Heart right ventricle (tissue), 16 donors: ENCODE measurements at places on chromosomes 6 and 20. TPM values are rescaled to one million over a fixed set of nuclear protein-coding genes. Genes with fewer than 3 reads are reported as not detected.

DNA sequence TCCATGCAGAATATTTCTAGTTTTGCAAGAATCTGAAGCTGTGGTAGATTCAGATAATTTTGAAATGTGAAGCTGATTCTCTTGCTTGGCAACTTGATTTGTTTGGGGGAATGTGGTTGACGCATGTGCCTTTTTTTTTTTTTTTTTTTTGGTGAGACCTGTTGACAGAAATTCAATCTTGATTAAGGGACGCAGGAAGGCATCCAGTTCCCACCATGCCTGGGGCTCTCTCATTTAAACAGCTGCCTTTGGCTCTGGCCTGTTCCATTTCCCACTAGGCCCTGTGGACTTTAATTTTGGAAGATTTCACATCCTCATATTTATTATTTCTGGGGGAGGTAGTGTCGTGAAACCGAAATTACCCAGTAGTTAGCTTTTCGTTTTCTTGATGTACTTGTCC lies 8.6 kb downstream of the TPX2 start:
- peak; percentile 8 for DNase-seq
- H3K4me3 ChIP-seq = no peak overlapping the region
- H3K27me3 ChIP-seq = no peaks in the 10 kb centered on the region
- no peaks in the 10 kb centered on the region for H3K36me3 ChIP-seq
- H3K4me1 ChIP-seq = no peaks in the 10 kb centered on the region

The DNAJC5 gene
- 52.2 TPM for total RNA-seq

DNA sequence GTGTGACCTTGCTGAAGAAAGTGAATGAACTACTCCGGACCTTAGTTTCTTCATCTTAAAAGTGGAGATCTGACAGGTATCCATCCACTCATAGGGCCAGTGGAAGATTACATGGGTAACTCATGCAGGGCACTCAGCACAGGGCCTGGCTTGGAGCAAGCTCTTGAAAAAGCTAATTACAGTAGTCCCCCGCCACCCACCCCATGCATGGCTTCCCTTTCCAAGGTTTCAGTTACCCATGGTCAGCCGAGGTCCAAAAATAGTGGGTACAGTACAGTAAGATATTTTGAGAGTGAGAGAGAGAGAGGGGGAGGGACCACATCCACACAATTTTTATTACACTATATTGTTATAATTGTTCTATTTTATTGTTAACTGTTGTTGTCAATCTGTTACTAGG lies 7.1 kb upstream of the PMEPA1 start:
- peak overlapping the region; percentile 36 for H3K27ac ChIP-seq
- H3K36me3 ChIP-seq = no peaks in the 10 kb centered on the region
- H3K4me1 ChIP-seq = peaks cover 57% of the 10 kb centered on the region

DNA sequence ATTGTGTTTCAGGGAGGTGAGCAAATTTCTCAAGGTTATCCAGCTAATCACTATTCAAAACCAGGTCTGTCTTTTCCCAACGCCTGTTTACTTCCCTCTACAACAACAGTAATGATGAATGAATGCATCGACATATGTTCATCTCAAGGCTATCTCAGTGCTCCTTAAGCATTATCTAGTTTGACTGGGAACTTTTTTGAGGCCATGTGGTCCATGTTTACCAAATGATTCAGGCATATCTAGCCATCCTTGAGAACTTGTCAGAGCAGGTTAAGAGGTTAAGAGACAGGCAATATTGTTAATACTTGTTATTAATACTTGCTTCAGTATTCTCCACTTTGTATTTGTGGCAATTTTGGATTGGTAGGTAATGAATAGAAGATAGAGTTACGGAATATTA lies 1038.4 kb upstream of the FLRT3 start:
- H3K27ac ChIP-seq = no peak overlapping the region
- H3K4me1 ChIP-seq = no peaks in the 10 kb centered on the region
- DNase-seq = no peak
- no peak overlapping the region for H3K4me3 ChIP-seq

- H3K4me1 ChIP-seq = no peaks in the 10 kb centered on the region
- no peak overlapping the region for H3K4me3 ChIP-seq
- H3K27ac ChIP-seq = no peak overlapping the region
- no peaks in the 10 kb centered on the region for H3K27me3 ChIP-seq
- no peaks in the 10 kb centered on the region for H3K36me3 ChIP-seq
- no peak for DNase-seq
These were observed 2.8 kb downstream of the SPO11 start for GRCh38 chr20:57332105-57333089.

GRCh38 chr6:14292119-14292518 lies 174.5 kb downstream of the CD83 start:
- no peak overlapping the region for H3K4me3 ChIP-seq
- H3K27me3 ChIP-seq = no peaks in the 10 kb centered on the region
- no peak for DNase-seq
- H3K4me1 ChIP-seq = no peaks in the 10 kb centered on the region
- H3K27ac ChIP-seq = no peak overlapping the region
- no peaks in the 10 kb centered on the region for H3K36me3 ChIP-seq

GRCh38 chr6:16817594-16817993 lies 56.3 kb upstream of the ATXN1 start:
- H3K27me3 ChIP-seq = no peaks in the 10 kb centered on the region
- H3K4me1 ChIP-seq = no peaks in the 10 kb centered on the region
- H3K27ac ChIP-seq = no peak overlapping the region
- no peak overlapping the region for H3K4me3 ChIP-seq
- H3K36me3 ChIP-seq = no peaks in the 10 kb centered on the region

DNA sequence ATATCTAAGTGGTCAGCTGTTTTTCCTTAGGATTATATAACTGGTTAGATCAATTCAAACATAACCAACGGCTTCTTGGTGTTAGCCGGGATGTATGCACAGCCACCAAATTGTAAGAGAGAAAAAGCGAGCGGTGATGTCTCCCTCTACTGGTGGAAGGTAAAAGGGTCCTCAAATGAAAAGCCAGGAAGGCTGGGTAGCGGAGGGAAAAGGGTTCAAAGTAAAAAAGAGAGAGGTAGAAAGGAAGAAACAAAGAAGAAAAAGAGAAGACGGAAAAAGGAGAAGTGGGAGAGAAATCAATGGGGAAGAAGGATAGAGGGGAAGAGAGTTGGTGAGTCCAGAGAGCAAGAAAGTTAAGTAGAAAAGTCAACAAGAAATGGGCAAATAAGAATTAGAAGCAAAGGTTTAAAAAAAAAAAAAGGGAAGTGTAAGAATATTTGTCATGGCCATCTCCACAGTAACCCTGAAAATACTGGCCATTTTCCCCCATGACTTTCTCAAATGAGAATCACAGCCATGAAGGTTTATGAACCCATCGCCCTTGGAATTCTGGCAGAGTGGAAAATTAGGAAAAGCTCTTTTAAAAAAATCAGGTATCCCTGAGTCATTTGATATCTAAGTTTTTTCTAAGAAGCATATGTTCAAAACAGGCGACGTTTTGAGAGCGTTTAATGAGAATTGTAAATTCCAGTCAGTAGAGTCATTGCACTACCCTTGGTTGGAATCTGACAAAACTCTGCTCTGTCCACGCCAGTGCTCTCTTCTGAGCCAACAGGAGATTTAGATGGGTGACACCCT lies 155.6 kb upstream of the SNX9 start:
- H3K27me3 ChIP-seq = no peaks in the 10 kb centered on the region
- H3K36me3 ChIP-seq = peaks cover 11% of the 10 kb centered on the region
- no peak for DNase-seq
- no peak overlapping the region for H3K27ac ChIP-seq

DNA sequence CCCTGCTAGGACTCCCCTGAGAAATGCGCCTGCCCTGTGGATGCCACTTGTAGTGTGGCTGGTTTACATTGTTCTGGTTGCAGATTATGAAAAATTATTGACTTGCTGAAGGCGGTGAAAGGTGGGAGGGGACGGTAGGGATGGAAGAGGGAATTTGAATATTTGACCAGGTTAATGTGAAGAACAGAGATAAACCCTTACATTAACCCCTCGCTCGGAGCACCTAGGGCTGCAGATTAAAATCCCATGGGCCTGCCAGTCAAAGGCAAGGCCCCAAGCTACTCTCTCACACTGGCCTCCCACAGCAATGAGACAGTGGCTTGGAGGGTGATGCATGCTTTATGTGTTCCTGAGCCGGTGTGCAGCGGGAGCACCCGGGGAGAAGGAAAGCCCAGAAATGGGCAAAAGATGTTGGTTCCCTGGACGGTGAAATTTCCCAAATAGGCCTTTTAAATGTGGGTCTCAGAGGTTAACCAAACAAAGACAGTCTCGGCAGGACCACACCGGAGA lies 2.5 kb downstream of the FOXF2 start:
- H3K27ac ChIP-seq = no peak overlapping the region
- H3K27me3 ChIP-seq = peaks cover 95% of the 10 kb centered on the region
- no peak overlapping the region for H3K4me3 ChIP-seq
- DNase-seq = no peak
- H3K36me3 ChIP-seq = no peaks in the 10 kb centered on the region

The HFE gene
- total RNA-seq = 2.5 TPM

The PTCRA gene
- not detected for total RNA-seq

The PKIB gene
- total RNA-seq = 0.96 TPM

- H3K4me3 ChIP-seq = no peak overlapping the region
- H3K4me1 ChIP-seq = peaks cover 4% of the 10 kb centered on the region
- peak overlapping the region; percentile 30 for H3K27ac ChIP-seq
- no peaks in the 10 kb centered on the region for H3K36me3 ChIP-seq
These were observed 10.3 kb downstream of the KIF25 start for GRCh38 chr6:168007592-168008338.

The PSORS1C2 gene
- not detected for total RNA-seq

The BCKDHB gene
- 25.8 TPM for total RNA-seq

The C20orf141 gene
- total RNA-seq = not detected

The PRSS16 gene
- not detected for total RNA-seq

- DNase-seq = no peak
- H3K4me3 ChIP-seq = no peak within 1 kb of the TSS
- no peaks in the 10 kb centered on the region for H3K27me3 ChIP-seq
- H3K27ac ChIP-seq = no peak within 1 kb of the TSS
- peaks cover 9% of the 10 kb centered on the region for H3K36me3 ChIP-seq
These were observed at the start of gene POU5F1 for GRCh38 chr6:31170600-31170881. Gene POU5F1, minus strand, starts transcription at chr6:31170682. Its CDS starts 62 bp downstream, at chr6:31170620.
